ENCODE measurements at places on chromosomes 2 and 18.
A peak's percentile ranks its signal among the peaks of the same experiment; 100 is the strongest.

DNA sequence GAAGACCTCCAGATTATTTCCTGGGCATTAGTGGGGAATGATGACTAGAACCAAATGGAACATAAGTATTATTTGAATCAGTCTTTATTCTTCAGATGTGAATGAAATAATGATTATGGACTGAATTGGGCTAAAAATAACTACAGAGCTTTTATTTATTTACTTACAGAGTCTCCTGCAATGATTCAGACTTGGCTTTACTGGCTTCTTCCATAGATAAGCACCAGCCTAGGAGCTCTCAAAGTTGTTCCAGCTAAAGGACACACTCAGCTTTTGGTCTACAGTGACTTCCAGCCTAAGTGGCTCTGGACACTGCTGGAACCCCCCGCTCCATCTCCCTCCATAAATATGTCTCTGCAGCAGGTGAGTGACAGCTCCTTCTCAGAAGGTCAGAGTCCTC, 24.3 kb upstream of the ARHGAP25 start:
- DNase-seq: no peak

- no peak for DNase-seq
Observed at GRCh38 chr2:99779276-99779675, 289.5 kb upstream of the REV1 start.

DNA sequence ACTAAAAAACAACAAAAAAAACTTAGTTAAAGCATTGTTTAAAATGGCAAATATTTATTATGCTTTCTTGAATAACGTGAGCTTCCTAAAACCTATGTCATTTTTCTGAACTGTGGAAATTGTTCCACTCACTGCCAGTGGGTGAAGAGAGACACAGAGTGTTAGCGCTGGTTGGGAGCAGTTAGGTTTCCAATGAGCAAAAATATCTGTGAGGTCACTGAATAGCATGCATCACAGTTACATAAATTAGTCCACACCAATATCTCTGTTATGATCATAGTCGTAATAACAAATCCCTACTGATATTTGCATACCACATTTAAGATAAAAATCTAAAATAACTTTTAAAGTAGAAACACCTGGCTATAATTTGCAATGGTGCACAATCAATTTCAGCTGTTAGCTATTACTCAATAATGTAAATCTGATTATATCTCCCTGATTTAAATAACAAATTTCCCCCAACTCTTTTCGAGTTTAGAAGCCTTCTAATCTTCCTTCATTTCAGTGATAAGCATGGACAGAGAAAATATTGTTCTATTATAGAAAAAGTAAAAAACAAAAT, 1094.0 kb upstream of the KLHL29 start:
- no peak for DNase-seq

GRCh38 chr2:54557601-54558187, 101.6 kb downstream of the SPTBN1 start:
- peak; percentile 54 for DNase-seq

GRCh38 chr2:215770668-215771067, 242.7 kb downstream of the MREG start:
- no peak for DNase-seq

- DNase-seq: no peak
Observed at GRCh38 chr2:172285010-172285621, 142.3 kb upstream of the ITGA6 start.

DNA sequence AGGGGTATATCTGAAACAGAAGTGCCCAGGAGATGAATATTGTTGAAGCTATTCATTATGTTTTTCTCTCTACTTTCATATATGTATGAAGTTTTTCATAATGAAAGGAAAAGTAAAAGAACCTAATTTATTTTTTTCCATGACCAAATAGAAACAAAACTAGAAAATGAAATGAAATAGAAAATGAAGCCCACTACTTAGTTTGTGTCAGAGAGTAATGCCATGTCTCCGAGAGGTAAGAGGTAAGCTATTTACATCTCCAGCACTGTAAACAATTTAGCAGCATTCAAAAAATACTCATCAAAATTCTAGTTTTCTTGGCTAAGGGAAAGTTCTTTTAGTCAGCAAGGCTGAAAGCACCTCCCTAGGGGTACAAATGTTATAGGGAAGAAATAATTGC, 238.6 kb downstream of the PTH2R start:
- no peak for DNase-seq

DNA sequence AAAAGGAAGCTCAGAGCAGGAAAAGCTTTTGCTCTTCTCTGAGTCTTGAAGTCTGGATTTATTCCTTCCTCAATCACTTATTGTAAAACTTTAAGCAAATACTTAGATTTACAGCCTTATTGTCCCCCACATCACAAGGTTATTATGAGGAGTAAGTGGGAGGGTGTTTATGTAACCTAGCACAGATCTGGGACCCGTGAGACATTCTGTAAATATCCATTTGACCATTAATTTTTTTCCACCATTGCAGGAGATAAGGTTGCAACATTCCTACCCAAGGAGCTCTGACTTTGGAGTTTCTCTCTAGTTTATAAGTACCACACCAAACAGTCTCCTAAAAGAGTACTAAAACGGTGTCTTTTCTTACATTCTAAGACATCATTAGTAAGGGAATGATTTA, 52.1 kb upstream of the CTIF start:
- DNase-seq: no peak

DNA sequence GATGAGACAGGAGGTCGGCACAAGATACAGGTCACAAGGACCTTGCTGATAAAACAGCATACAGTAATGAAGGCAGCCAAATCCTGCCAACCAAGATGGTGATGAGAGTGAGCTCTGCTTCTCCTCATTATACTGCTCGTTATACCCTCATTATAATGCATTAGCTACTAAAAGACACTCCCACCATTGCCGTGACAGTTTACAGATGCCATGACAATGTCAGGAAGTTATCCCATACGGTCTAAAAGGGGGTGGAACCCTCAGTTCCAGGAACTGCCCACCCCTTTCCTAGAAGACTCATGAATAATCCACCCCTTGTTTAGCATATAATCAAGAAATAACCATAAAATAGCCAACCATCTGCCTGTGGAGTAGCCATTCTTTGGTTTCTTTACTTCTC, 224.2 kb downstream of the RBM43 start:
- no peak for DNase-seq

GRCh38 chr2:216774620-216775019, 79.3 kb upstream of the IGFBP5 start:
- DNase-seq: peak; percentile 87

GRCh38 chr2:123688231-123688940, 336.7 kb upstream of the CNTNAP5 start:
- DNase-seq: no peak

GRCh38 chr2:37625796-37626571, 45.5 kb downstream of the CDC42EP3 start:
- DNase-seq: no peak

DNA sequence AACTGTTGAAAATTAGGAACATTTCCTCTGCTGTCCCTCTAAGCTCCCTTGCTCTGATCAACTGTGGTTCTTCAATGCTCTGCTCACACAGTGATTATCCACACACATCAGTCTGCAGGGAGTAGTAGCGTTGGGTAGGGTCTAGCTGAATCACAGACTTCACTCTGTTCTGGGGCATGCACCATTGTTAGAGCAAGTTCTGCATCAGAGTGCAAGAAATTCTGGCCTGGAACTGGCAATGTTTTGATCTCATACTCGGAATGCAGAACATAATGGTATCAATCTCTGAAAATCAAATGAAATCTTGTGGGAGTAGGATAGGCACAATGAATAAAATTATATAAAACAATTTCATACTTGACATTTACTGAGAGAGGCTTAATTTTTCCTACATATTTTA, 55.3 kb downstream of the HRH4 start:
- DNase-seq: no peak

DNA sequence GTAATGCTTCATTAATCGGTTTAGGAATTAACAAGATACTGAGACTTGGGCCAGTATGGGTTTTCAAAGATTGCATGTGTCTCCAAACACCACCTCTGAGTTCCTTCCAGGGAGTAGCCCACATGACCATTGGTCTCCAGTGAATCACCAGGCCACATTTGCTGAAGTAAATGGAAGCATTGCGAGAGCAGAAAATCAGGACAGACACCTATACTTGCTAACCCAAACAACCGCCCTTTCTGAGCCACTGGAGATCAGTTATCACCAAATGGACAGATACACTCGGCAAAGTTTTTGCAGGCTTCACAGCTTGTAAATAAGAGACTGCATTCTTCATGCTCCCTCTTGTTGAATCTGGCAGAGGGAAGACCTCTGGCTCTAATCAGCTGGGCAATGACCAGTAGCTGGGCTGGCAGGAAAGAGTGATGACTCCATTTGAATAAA, 40.9 kb downstream of the GATA6 start:
- no peak for DNase-seq

DNA sequence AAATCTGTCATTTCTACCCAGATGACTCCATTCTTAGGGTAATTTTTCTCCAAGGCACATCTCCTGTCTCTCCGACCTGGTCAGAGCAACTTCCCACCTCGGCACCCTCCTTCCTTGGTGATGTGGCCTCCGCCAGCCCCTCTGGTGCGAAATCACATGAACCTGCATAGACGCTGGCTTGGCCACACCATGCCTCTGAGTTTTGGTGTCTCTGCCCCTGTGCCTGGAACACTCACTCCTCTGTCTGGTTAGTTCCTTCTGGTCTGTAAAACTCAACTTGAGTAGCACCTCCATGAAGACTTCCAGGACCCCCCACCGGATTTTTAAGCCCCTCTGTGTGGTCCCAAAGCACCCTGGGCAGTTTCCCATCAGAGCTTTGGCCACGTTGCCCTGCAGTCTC, 83.2 kb upstream of the OTOS start:
- DNase-seq: peak; percentile 26

- DNase-seq: no peak
Observed at GRCh38 chr2:18597618-18598017, 8.2 kb upstream of the NT5C1B start.

DNA sequence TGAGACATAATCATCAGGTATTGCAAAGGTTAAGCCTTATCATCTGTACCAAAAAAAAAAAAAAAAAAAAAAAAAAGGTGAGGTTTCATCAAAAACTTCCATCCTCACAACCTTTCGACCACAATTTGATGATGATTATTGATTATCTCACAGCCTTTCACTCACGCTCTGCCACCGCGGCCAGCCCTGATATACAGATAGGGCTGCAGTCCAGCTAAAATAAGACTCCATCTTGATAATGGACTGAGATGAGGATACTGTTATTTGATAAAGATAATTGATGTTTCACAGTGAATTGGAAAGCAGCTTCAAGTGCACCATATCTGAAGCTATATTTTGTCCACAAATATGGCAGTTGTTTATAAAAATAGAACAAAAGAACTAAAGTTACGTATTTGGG, 159.7 kb upstream of the BOD1L2 start:
- DNase-seq: no peak

DNA sequence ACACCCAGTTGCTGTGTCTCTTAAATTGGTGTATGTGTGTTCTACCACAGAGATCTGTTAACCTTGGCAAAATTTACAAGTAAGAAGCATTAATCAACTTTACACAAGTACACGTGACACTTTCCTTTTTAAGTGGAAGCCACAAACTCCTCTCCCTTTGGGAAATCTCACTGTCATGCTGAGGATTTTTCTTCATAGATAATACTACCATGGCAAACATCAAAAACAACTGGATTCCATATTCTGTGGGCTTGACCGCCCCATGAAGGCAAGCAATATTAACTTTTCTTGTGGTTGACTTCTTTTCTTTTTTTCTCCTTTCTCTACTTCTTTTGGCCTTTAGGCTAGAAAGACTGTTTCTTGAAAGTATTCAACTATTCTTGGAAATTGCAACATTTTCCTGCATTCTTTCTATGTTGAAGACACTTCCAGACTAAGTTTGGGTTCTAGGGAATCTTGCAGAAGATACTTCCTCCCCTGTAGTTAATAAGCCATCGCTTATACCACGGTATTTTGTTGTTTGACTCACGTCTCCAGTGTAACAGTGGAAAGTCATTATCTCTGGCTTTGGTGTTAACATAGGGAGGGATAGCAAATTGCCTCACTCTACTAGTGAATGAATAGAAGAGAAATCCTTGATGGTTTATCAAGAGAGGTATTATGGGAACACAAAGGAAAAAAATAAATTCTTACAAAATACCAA, 79.5 kb downstream of the SLC8A1 start:
- DNase-seq: no peak

DNA sequence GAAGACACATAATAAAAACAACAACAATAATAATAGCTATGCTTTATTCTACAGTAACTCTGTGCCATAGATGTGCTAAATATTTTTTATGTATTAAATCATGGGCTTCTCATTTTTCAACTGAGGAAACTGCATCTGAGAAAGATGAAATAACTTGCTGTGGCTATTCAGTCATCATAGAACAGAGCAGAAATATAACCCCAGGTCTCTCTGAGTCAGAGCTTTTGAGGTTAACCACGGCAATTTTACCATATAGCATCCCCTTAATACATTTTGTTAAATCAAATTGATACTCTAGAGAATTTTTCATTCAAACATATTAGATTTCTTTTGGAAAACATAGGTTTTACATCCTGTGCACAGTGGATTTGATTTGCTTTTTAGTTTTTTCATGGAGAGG, 586.6 kb upstream of the KLHL29 start:
- DNase-seq: no peak

- no peak for DNase-seq
Observed at GRCh38 chr2:201344663-201345366, 12.3 kb downstream of the FLACC1 start.

GRCh38 chr2:26942543-26943295, 27.7 kb upstream of the MAPRE3 start:
- peak; percentile 62 for DNase-seq

DNA sequence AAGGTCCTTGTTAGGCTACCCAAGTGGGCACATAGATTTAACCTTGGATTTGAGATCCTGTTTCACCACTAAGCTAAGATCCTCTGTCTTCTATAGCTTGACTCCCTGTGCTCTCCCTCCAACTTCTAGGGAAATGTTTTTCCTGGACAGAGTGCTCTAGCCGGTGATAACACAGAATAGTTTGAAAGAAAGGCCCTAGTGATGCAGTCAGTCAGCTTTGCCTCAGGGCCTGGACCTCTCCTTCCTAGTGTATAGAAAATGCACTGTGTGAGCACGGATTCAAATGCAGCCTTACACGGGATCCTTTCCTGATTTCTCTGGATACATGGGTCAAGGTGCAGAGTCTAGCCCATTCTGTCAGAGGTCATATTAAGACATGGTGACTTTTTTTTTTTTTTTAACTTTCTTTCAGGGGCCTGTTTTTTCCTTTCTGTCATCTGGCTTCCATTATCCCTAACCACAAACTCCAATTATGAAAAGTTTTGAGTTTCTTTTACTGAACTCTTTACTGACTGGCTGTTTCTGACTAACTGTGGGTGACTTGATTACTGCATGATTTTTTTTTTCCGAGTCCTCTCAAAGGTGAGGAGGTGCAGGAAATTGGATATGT, 122.6 kb downstream of the LRP1B start:
- no peak for DNase-seq

- peak; percentile 87 for DNase-seq
Observed at GRCh38 chr2:126971481-126972278, 73.0 kb downstream of the TEX51 start.
